ENCODE measurements at places on chromosomes 7 and 10.
A peak's percentile ranks its signal among the peaks of the same experiment; 100 is the strongest.

DNA sequence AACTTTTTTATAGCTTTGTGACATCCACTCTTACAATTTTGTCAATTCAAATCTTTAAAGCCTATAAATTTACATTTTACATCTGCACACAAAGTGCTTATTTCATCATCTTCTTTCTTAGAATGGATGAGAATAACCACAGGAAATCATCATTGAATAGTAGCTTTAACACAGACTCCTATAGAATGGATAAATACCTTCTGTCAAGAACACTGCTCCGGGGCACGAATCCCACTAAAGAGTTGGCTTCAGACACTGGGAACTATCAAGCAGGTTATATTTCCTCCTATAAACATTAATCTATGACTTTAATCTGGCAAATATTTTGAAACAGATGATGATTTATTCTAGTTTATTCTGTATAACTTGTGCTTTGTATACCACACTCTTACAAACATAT is 269.7 kb upstream of the TPK1 start:
- DNase-seq, result no peak

- DNase-seq, result no peak
Observed at GRCh38 chr7:55207436-55208125, 157.6 kb upstream of the LANCL2 start.

DNA sequence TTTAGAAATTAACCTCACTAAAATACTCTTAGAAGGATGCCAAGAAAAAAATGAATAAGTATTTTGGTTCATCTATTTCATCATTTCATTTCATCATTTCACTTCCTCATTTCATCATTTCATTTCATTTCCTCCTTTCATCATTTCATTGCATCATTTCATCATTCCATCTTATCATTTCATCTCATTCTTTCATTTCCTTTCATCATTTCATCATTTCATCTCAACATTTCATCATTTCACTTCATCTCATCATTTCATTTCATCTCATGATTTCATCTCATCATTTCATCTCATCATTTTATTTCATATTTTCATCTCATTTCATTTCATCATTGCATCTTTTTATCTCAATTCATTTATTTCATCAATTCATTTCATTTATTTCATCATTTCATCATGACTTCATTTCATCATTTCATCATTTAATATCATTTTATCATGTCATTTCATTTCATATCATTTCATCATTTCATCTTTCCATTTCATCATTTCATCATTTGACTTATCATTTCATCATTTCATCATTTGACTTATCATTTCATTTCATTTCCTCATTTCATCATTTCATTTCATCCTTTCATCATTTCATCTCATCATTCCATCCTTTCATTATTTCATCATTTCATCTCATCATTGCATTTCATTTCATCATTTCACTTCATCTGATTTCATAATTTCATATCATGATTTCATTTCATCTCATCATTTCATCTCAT is 129.9 kb downstream of the ZNF92 start:
- DNase-seq, result no peak

GRCh38 chr7:30231271-30231670 is 53.1 kb upstream of the ZNRF2 start:
- no peak for DNase-seq

- DNase-seq, result no peak
Observed at GRCh38 chr7:142431491-142431890, 173.6 kb upstream of the PRSS58 start.

DNA sequence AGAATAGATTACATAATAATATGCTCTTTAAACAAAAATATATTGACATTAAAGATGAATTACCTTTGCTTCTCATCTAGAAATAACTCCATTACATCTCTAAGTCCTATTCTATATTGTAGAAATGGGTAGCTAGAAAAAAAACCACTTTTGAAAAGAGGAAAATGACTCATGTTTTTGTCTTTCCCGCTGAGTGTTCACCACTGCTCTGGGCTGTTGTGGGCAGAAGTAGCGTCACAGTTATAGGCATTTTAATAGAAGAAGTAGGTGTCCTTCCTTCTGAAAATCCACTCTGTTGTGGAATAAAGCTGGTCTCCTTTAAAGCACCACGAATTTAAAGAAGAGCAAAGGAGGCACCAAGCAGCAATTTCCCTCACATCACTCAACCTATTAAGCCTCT is 117.6 kb upstream of the NFE2L3 start:
- peak; percentile 14 for DNase-seq

DNA sequence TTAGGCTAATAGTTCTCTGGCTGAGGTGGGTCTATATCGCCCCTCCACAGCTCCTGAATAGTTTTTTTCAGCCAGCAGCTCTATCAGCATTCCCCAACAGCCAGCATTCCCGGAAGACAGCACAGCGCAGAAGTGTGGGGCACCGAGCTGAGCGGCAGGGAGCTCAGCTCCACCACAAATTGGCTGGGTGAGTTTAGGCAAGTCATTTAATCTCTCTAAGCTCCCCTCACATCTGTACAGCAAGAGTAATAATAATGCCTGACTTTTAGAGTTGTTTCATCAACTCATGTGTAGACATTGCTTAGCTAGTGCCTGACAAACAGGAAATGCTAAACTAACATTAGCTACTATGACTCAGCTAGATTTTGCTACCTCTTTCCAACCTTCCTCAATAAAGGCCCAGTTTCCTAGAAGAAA is 247.9 kb upstream of the PTN start:
- DNase-seq, result peak; percentile 61

DNA sequence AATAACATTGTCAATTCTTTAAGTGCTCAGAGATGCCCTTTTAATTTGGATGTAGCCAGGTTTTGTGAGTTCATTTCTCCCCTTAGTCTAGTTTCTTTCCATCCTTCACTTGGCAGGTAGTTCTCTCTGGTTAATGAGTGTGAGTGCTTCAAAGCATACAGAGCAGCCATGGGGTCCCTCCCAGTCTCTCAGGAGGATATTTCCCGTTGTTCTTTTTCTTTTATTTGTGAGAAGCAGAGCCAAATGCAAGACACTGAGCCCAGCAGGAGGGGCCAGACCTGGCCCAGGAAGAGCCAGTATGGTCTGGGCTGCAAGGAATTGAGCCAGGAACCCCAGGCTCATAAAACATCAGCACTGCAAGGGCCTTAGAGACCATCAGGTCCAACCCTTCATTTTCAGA is 52.4 kb downstream of the PLCE1 start:
- no peak for DNase-seq

DNA sequence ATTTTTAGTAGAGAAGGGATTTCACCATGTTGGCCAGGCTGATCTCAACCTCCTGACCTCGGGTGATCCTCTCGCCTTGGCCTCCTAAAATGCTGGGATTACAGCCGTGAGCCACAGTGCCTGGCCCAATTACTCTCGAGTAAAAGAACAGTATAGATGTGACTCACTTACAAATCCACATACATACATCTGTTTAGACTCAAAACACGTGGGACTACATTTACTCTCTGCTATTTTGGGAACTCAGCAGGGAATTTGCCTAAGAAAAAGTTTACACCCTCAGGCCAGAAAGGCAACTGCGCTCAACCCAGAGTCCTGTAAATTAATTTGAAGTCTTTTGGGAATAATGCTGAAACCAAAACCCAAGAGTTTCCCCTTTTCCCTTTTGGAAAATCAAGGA is 289.7 kb downstream of the KLF6 start:
- no peak for DNase-seq

DNA sequence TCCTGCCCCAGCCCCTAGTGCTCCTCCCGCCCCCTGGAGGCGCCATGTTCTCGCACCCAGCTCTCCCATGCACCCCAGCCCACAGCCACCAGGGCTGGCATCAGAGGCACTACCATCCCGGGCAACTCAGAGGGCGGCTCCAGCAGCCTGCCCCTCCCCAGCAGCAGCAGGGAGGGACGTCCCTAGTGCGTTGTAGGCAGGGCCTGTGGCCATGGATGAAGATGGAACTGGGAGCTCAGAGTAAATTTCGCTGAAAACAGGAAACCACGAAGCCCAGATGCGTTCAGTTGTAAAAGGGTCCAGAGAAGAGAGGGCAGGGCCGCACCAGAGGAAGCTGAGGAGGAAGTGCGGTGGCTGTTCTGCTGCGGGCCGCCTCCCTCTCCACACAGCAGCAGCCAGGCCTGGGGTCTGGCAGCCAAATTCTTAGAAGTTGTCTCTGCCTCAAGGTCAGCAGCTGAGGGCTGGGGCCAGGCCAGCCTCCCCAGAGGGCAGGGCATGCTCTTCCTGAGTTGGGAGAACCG is 24.6 kb downstream of the VSIR start:
- DNase-seq, result no peak

- no peak for DNase-seq
Observed at GRCh38 chr7:130444234-130444633, 3.4 kb upstream of the CEP41 start.

DNA sequence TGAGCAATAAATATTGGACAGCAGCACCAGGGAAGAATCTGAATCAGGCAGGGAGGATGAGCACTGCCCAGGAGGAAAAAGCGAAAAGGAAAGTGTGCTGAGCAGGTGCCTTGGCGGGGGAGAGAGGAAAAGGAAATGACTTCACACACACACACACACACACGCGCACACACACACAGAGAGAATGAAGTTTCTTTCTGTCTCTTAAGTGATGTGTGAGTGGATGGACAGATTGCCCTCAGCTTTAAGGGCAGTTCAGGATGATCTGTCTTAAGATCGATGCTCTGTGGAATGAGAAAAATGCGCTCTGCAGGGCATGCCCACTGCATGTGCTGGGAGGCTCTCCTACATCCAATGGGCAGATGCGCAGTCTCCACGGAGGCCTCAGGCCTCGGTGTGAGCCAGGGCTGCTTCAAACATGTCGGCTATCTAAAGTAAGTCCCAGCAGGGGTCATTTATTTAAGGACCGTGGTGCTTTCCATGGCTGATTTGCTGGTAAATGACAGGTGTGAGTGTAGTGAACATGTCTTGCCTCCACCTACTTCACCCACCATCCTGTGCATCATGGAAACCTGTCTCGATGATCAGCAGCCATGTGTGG is 2.5 kb upstream of the ACBD5 start:
- DNase-seq, result peak; percentile 65

DNA sequence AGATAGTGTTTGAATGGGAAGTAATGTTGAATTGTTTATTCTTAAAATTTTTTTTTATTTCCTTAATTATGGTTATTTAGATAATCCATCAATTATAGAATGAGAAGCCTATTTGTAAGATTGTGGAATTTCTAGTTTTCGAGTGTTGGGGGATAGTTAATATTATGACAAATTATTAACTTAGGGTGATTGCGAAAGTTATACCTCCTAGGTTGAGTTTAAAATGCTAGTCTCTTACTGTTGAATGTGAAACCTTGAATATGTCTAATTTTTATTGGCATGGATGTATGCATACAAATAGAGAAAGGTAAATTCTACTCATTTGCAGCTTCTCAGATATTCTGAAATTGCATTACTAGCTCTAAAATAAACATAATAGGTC is 43.2 kb downstream of the BICC1 start:
- no peak for DNase-seq

DNA sequence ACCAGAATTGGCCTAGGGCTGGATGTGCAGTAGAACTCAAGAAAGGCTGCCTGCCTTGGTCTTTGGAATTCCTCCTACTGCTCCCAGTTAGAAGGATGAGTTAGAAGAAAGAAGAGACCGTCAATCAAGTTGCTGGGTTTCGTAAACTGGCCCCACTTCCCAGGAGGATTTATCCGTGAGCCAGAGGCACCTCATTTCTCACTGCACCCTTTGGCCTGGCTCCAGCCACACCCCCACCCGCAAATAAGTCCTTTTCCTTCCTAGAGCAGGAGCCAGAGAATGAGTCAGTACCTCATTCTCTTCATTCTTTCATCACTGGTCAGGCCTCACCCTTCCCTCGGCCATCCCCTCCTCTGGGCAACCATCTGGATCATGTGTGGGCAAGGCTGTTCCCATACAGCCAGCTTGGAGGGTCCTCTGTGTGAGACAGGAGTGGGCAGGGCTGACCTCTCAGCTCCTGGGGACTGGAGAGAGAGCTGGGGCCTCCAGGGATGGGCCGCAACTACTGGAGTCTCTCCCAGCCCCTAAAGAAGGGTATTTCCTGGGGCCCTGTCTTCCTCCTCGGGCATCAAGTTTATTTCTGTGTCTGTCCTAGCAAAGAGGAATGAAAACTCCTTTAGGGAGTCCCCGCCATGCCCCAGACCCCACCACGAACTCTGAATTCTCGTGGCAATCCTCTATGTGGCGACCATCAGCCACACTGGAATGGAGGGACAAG is 87.2 kb upstream of the DUSP5 start:
- peak; percentile 98 for DNase-seq

DNA sequence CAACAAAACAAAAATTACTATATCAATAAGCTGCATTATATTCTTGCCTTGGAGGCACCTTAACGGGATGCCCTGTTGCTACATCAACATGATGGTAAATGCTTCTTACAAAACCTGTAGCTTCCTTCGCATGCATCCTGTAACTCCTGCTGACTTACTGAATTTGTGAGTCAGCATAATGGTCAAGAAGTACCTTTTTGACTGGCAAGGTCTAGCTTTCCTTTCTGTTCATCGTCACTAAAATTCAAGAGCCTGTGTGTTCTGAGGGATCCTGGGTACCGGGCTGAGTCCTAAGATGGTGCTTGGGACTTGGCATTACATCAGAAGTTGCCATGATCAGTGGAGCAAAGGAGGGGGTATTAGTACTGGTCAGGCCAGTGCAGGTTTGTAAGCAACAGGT is 4.9 kb downstream of the PFKFB3 start:
- DNase-seq, result no peak

- DNase-seq, result peak; percentile 55
Observed at GRCh38 chr10:3877211-3878000, 92.4 kb upstream of the KLF6 start.

DNA sequence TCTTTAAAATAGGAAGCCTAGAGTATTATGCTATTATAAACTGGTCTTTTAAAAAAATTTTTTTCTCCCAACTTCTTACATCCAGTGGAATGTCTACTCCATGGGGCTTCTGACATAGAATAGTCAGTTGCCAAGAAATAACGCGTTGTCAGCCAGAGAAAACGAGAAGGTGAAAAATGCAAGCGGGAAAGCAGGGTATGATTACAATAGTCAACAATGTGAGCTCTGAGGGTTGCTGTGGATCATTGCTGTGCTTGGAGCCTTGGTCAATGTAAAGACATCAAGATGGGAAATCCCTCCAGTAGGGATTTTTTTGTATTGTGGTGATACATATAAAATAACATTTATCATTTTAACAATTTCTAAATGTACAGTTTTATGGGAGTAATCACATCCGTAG is 27.6 kb upstream of the PLPP4 start:
- no peak for DNase-seq

- no peak for DNase-seq
Observed at GRCh38 chr10:55747244-55747643, 613.8 kb downstream of the ZWINT start.

GRCh38 chr7:91372323-91372722 is 108.1 kb downstream of the FZD1 start:
- no peak for DNase-seq

- DNase-seq, result no peak
Observed at GRCh38 chr10:30017556-30017955, 41.8 kb downstream of the JCAD start.

GRCh38 chr7:116087984-116088383 is 57.4 kb upstream of the TFEC start:
- no peak for DNase-seq

- no peak for DNase-seq
Observed at GRCh38 chr7:959271-959670, 4.8 kb upstream of the ADAP1 start.

- DNase-seq, result peak; percentile 73
Observed at GRCh38 chr10:85641479-85642009, 725.1 kb downstream of the GRID1 start.

All from M059J (cell line).